Left lung (tissue), 14 donors: ENCODE measurements at places on chromosomes 16 and 17. TPM values are rescaled to one million over a fixed set of nuclear protein-coding genes. Genes with fewer than 3 reads are reported as not detected.

Gene SLC12A3
- not detected for total RNA-seq

Gene GID4
- total RNA-seq: 7.9 TPM

Gene DNAH3
- not detected for total RNA-seq

Gene RAB26
- 0.73 TPM for total RNA-seq

Gene ZP2
- not detected for total RNA-seq

Gene OR1A1
- not detected for total RNA-seq

Gene AANAT
- total RNA-seq: not detected

Gene CDH5
- total RNA-seq: 86.5 TPM

Gene C1QTNF1
- total RNA-seq: 31.4 TPM

Gene SLC47A2
- not detected for total RNA-seq

Gene ZMYND15
- 5.2 TPM for total RNA-seq

Gene PAQR4
- total RNA-seq: 20.1 TPM

Gene SRCIN1
- 2.7 TPM for total RNA-seq
